ENCODE measurements at places on chromosomes 2 and 18.

GRCh38 chr2:163044114-163044513 is 205.5 kb upstream of the KCNH7 start:
- DNase-seq = no peak

GRCh38 chr18:6205706-6206105 is 209.0 kb downstream of the L3MBTL4 start:
- DNase-seq = no peak

GRCh38 chr2:36659872-36660312 is 36.6 kb upstream of the VIT start:
- no peak for DNase-seq

GRCh38 chr2:61920548-61920947 is 15.1 kb downstream of the COMMD1 start:
- no peak for DNase-seq

- no peak for DNase-seq
Measured at GRCh38 chr2:138124521-138124920, 160.2 kb downstream of the HNMT start.

DNA sequence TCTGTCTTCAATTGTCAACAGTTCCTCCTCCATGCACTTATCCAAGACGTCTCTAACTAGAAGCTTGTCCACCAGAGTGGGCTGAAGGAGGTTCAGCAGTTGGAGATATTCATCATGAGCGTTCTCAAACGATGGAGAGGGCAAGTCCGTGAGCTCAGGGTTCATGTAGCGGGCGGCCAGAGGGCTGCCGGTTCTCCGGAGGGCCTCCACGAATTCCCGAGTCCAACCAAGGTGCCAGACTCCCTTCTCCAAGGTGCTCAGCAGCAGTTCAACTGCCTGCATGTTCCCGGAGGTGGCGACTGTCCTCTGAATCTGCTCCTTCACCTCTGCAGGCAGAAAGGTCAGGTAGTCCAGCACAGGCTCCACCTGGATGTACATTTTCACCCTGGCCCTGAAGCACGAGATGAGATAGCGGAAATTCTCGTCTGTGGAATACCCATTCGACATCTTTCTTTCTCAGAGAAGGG is 590 bp downstream of the IFIH1 start:
- peak; percentile 30 for DNase-seq

GRCh38 chr2:47006374-47007222 is 91.0 kb upstream of the MCFD2 start:
- no peak for DNase-seq

GRCh38 chr2:29487967-29488555 is 372.8 kb downstream of the CLIP4 start:
- DNase-seq = no peak

- DNase-seq = no peak
Measured at GRCh38 chr18:57585421-57585820, 1.1 kb downstream of the FECH start.

DNA sequence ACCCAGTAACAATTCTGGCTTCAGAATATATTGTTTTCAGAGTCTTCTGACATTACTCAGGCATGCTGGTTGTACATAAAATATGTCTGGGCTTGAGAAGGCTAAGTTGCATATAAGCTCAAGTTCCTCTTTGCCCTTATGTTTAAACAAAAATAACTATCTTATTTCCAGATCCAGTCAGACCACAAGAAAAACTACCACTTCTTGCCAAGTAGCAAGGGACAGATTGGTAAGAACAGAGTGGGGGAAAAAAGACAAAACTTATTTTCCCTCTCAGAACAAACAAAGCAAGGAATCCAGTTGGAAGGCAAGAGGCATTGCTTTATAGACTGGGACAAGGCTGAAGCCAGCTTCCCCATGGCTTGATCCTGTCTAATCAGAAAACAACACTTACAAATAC is 1036.7 kb upstream of the CELF4 start:
- no peak for DNase-seq

DNA sequence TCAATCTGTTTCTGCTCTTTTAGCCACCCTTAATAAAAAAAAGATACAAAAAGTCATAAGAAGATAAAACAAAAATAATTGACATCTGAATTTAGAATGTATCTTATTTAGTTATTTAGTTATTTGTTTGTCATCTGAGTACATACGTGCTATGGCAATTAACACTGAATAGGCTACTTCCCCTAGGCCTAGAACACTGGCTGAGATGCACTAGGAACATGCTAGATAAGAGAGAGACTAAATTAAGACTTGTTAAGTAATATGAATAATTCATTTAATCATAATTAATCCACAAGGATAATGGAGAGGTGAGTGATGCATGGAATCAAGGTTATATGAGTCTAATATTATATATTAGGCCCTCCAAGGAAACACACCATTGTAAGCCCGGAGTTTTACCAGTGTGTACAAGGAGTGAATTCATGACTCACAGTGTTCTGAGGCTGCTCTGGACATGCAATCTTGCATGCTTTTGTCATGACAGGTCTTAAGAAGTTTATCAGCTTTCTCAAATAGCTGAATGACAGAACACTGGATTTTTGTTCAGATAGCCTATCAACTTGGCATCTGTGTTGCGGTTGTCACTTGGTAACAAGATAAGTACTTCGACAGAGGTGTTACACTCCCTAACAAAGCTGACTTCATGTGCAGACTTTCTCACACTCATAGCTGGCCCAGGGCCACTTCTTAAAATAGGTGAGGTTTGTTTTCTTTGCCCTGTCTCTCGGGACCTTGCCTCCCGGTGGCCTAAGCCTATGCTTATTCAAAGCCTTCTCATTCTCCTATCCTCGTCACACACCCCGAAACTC is 5.0 kb upstream of the SERPINB2 start:
- DNase-seq = no peak

DNA sequence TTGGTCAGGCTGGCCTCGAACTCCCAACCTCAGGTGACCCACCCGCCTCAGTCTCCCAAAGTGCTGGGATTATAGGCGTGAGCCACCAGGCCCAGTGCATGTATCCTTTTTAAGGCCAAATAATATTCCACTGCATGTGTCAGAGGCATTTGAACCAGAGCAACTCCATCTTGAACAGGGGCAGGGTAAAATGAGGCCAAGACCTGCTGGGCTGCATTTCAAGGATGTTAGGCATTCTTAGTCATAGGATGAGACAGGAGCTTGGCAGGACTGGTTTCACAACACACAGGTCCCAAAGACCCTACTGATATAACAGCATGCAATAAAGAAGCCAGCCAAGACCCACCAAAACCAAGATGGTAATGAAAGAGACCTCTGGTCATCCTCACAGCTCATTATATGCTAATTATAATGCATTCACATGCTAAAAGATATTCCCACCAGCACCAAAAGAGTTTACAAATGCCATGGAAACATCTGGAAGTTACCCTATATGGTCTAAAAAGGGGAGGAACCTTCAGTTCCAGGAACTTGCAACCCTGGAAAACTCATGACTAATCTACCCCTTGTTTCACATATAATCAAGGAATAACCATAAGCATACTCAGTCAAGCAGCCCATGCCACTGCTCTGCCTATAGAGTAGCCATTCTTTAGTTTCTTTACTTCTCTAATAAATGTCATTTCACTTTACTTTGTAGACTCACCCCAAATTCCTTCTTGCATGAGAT is 204.6 kb downstream of the RAB3GAP1 start:
- DNase-seq = no peak

DNA sequence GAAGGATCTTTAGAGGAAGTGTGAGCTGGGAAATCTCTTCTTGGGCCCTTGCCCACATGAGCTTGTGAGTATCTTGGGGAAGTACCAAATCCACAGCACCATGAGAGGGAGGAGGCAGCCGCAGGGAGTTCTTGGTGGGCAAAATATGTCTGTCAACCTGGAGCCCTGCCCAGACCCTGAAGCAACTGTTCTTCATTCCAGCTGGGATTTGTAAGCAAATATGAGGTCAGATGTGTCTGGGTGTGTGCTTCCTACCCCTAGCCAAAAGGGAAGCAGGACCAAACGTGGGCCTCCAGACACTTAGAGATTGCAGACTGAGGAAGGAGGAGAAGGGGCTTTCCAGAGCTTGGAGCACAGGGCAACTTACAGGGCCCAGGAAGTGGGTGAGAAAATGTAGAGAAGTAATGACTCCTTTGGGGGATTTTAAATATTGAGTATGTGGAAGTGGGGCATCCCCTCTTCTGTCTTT is 41.9 kb downstream of the TMEM247 start:
- DNase-seq = peak; percentile 40

DNA sequence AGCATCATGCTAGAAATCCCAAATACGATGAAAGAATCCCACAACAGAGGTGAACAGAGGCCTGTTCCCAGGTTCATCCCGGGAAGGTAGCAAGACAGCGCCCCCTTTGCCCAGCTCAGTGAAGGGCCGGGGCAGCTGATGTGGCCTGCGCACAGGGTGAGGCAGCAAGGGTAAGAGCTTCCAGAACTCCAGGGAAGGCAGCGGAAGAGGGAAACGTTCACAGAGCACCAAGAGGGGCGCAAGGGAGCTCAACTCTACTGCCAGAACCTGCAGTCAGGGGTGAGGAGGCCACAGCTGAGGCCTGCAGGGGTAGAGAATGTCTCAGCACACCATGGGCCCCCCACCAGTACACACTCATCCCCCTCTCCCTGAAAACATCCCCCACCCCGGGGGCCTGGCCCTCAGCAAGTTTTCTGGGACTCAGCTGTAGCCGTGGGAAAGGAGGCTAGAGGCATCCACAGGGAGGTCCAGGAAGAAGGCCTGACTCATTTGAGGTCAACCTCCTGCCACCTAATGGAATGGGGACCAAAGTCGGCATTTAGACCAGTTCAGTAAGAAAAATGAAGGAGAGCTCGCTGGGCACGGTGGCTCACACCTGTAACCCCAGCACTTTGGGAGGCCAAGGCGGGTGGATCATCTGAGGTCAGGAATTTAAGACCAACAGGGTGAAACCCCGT is 95.6 kb upstream of the ASAP2 start:
- no peak for DNase-seq

DNA sequence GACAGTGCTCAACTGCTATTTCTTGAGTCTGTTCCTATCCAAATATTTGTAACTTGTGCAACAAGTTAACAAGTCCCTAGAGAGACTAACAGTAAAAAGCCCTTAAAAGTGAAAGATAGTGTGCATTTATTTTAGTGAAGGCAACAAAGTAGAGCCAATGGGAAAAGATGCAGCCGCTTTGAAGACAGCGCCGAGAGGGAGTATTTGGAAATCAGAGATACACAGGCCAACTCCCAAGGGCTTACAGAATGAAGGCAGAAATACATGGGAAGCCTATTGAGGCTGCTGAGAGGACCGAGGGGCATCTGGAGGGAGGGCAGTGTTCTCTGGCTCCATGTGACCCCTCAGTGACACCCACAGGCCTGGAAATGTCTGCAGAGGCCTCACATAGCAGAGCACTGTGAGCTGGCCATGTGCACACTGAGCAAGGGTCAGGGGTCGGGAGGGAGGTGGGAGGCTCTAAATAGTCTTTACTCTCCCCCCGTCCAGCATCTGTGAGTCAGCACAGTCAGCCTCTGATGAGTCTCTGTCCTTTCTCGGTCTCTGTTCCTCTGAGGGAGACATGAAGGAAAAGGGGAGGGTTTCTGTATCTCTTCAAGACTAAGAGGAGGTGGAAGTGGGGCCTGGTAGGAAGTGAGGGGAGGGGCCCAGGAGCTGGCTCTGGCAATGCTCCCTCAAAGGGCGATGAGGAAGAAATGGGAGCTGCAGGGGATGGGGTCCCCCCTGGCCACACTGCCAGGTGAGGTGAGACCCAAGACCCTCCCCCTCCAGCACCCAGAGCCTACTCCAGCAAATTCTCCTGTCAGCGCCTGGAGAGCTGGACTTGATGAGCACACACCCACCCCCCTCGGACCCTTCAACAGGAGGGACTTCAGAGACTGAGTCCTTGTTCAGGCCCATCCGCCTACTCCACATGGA is 133.6 kb downstream of the SP3 start:
- no peak for DNase-seq

DNA sequence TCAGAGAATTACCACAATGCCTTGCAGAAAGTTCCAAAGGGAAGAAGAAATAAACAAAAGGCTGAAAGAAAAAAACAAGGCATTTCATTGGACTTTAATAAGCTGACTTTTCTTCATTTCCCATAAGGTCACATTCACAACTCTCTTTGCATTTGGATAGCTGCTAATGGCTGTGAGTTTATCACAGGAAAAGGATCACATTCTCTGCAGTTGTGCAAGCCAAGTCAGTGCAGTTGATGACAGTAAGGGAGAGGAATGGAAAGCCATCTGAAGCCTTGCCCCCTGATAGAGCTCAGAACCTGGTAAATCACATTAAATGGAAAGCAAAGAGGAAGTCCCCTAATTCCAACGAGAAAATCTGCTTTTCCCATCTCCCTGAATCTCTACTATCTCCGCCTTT is 950.6 kb downstream of the CNTNAP5 start:
- no peak for DNase-seq

DNA sequence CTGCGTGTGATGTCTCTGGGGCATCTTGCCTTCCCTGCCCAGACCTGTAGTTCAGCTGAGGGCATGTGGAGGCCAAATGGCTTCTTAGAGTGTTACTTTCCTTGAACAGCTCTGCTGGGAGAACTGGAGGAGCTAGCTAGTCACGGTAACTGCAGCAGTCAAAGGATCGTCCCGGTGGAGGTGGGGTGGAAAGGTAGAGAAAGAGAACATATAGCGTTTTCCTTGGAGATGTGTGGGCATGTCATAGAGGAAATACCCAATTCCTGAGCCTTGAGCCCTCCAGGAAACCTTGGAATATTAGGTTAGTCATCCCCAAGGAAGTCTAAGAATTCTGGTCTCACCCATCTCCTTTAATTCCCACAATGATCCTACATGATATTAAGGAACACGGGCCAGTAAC is 33.5 kb upstream of the IL37 start:
- no peak for DNase-seq
